T-helper 1 cell (primary cell): ENCODE measurements at places on chromosomes 3 and 15.

DNA sequence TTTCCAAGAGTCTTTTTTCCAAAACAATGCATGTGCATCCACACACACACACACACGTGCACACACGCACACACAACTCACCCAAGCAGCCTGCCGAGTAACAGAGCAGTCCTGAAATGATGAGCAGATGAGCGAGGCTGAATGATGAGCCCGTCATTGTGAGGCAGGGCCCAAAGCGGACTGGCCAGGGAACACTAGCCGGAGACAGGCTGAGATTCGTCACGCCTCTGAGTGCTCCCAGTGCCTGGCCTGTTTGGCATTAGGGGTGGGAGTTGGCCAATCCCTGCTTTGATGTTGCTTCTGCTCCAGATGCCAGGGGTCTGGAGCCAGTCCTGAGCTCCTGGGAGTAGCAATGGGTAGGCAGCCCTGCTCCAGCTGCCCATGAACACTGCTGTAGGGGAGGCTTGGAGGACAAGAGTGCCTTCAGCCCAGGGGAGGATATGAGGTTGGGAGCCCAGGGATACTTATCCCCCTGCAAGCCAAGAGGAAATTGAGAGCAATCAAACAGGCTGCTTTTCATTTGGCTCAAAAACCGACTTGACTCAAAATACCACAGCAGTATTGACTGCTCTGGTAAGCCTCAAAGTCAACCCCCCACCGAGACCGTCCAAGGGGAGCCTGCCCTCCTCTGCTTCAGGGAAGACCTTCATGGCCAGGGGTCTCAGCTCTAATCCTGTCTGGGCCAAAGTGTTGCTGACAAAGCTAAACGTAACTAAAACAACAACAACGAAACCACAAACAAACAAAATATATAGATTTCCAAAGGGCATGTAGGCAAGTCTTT is 22.9 kb downstream of the COLQ start:
- no peak for DNase-seq

DNA sequence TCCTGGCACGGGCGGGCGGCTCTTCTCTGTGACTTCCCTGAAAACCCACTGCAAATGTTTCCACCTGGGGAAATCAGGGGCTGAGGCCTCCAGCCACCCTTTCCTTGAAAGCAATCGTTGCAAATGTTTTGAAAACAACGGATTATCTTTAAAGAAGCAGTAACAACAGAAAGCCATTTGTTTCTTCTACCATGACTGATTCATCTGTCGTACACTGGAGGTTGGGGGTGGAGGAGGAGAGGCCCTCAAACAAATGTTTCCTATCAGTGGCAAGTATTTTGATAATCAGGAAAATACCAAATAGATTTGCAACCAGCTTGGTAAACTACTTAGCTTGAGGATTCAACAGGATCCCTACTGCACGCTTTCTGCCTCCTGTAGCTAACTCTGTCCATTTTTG is 114.9 kb downstream of the PDZRN3 start:
- no peak for DNase-seq

DNA sequence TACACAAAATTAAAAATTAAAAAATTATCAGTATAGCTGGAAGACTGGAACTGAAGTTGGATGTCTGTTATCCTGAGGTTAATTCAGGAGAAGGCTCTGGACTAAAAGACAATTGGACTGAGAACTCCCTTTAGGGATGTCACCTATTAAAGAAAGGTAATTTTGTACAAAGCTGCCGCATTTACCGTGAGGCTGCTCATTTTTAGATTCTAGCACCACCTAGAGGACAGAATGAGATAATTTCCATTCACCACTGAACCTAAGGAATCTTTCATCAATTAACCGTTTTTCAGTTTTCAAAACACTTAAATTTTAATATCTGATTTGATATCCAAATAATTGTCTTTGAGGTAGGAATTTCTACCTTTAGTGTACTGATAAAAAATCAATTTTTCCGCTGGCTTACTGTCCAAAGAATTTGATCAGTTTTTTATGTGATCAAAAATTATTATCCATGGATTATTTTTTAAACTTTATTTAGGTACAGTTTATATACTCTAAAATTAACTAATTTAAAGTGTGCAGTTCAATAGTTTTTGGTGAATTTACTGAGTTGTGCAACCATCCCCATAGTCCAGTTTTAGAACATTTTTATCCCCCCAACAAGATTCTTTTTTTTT is 106.7 kb upstream of the TNIK start:
- no peak for DNase-seq

GRCh38 chr3:151611419-151611818 is 122.3 kb upstream of the AADACL2 start:
- no peak for DNase-seq

- DNase-seq: no peak
These were observed 285.0 kb downstream of the SQOR start for GRCh38 chr15:45919806-45920205.

DNA sequence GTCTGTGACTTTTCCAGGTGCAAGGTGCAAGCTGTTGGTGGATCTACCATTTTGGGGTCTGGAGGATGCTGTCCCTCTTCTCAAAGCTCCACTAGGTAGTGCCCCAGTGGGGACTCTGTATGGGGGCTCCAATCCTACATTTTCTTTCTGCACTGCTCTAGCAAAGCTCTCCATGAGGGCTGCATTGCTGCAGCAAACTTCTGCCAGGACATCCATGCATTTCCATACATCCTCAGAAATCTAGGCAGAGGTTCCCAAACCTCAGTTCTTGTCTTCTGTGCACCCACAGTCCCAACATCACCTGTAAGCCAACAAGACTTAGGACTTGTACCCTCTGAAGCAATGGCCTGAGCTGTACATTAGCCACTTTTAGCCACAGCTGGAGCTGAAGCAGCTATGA is 694.5 kb upstream of the BCHE start:
- DNase-seq: no peak

- no peak for DNase-seq
These were observed 14.3 kb downstream of the CD47 start for GRCh38 chr3:108076564-108076963.

- DNase-seq: no peak
These were observed 646 bp upstream of the SLC35G2 start for GRCh38 chr3:136818191-136818768.

- no peak for DNase-seq
These were observed 801 bp upstream of the NGRN start for GRCh38 chr15:90264671-90265070.

DNA sequence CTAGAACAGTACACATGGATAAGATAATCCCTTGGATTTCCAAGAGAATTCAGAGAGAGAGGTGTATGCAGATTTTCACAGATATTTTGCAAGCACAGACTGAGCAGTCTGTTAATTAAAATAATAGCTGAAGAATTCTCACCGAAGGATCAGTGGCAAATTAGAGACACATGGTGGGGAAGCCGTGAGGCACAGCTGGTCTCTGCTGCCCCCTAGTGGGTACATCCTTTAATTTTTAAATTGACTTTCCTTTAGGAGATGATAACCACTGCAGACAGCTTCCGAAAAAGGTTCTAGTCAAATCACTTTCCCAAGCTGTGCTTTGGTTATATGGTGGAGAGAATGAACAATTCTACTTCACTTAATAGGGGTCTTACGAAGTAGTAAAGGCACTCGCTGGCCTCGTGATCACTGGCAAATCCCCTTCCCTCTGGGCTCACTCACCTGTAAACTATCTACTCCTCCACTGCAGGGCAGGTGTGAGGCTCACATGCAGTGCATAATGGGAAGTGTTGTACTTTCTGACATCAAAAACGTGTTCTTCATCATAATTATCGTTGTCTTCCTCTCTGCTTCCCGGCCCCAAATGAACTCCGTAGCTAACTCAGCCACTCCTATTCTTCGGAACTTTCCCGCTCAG is 19.5 kb downstream of the MESD start:
- DNase-seq: peak; percentile 48

DNA sequence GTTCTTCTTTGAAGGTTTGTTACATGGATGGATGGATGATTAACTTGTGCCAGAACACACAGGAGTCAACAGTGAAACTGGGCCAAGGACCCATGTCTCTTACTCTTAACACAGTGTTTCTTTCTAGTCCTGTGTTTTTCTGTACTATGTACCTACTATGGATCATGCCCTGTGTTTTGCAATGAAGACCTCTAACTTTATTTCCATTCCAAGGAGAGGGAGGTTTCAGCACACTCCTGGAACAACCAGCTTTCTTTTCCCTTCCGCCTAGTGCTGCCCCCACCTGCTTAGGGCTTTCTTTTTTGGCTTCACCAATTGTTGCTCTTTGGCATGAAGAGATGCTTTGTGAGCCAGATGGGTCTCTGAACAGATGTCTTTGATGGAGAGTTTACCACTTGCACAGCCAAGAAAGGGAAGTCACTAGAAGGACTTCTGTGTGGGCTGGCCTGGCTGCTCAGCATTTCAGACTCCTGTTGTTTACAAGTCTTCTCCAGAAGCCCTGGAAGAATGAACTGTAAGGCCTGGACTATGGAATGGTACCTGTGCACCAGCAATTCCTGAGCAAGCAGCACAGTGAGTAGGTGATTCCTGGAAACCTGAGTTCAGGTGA is 44.5 kb downstream of the SNAPC5 start:
- DNase-seq: no peak

DNA sequence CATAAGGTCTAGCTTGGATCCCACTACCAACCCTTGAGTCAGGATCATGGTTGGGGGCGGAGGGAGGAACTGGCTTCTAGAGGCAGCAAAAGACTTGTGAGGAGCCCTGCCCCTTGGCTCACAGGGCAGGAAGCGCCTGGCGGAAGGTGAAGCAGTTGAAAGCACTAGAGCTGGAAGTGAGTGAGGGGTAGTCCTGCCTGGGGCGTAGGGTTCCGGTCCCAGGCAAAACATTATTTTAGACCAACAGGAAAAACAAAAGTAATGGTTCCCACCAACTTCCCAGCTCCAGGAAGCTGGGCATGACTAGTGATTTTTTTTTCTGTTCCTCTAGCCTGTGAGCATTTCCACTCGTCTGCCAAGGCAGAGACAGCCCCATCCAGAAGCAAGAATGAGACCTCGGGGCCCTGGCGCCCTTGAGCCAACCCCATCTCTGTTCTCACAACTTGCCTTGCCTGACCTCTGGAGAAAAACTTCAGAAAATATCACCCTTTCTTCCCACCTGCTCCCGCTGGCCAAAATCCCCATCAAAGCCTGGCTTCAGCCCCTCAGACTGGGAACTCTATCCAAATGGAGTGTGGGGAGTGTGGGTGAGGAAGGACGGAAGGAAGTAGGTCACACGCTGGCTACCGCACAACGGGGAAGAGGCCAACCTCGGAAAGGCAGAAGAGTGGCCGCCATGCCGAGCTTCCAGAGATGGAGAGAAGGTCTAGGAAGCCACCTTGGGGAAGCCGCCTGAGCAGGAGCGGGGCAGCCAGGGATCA is 57.5 kb downstream of the RBPMS2 start:
- no peak for DNase-seq

DNA sequence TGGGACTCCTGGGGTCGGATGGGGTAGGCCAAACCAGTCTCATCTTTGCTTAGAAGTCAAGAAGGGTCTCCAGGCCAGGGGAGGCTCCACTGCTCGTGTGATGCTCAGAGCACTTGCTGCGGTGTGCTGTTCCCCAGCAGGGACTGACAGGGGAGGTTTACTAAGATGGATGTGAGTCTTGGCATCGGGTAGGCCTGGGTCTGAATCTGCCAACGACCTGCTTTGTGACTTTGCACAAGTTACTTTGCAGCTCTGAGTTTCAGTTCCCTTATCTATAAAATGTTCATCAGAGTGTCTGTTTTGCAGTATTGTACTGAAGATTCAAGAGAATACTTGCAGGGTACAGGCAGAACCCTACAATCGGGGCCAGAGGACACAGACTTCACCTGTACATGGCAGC is 17.3 kb upstream of the CDCP1 start:
- no peak for DNase-seq

GRCh38 chr3:4776980-4777581 is 202.2 kb upstream of the BHLHE40 start:
- no peak for DNase-seq

DNA sequence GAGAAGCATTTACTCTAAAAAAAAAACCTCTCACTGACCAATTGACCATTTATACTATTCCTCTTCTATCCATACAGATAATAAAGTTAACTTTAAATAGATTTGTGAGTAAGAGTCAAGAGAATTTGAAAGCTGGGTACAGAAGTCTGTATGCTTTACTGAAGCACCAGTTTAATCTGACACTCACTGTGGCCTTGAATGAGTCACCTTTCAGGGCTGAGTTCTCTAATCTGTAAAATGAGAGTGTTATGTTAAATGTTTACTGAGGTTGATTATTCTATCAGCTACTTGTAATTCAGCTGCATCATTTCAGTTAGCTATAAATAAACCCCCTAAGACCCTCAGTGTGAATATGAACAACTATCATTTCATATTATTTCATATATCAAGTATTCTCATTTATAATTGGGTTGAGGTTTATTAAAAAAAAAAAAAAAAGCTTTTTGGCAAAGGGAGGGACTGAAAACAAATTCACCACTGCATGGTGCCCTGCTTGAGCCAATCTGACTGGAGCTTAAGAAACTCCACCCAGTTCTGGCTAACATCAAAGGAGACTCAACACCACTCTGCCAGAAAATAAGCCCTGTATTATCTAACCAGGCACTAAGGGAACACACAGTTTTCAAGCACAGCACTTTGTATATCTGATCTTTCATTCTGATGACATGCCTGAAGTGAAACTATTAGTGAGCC is 2.8 kb downstream of the MAP4 start:
- DNase-seq: no peak

DNA sequence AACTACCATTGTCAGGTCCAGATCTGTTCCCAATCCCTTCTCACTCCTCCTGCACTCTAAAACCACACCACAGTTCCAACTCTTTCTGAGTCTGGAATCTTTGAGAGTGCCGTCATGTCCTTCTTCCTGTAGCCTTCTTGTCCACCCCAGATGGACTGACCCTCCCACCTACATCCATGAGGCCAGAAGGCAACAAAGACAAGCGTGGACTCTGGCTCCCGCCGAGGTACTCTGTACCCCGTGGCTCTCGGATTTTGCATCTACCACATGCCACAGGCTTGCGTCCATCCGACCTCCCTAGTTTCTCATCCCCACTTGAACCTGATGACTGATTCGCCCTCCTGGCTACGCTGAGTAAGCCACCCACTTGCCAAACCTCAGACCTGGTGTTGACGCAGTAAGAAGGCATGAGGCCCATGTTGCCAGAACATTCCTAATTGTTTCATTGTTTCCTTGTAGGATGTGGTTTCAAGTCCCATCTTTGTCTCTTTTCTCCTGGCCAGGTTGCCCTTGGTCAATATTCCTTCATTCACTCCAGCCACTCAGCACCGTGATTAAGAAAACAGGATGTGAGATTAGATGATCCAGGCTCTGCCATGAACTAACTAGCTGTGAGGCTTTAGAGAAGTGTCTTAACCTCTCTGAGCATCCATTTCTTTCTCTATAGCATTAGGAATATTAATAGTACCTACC is 1.1 kb upstream of the ZBTB38 start:
- no peak for DNase-seq

DNA sequence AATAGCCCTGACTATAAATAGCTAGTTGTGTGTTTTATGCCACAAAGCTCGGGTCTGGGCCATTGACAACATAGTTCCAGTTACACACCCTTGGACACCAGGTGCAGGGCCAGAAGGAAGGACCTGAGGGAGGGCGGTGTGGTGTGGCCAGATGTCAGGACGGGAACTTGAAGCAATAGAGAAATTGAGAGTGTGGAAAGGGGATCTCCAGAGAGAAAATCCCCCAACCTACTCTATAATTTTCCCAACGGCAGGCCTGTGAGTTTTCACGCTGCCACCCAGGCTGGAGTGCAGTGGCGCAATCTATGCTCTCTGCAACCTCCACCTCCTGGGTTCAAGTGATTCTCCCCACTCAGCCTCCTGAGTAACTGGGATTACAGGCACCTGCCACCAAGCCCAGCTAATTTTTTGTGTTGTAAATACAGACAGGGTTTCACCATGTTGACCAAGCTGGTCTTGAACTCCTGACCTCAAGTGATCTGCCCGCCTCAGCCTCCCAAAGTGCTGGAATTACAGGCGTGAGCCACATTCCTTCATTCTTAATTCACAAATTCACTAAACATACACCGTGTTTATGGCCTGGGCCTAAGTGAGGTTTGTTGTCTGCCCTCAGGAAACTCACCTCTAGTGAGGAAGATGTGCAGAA is 70.8 kb upstream of the KLF13 start:
- DNase-seq: no peak
